ENCODE measurements at places on chromosomes 5 and 9.

- DNase-seq, result no peak
These were observed 104.4 kb upstream of the FCN2 start for GRCh38 chr9:134776080-134776796.

- DNase-seq, result peak; percentile 18
These were observed 47.5 kb upstream of the RNF20 start for GRCh38 chr9:101485924-101486692.

DNA sequence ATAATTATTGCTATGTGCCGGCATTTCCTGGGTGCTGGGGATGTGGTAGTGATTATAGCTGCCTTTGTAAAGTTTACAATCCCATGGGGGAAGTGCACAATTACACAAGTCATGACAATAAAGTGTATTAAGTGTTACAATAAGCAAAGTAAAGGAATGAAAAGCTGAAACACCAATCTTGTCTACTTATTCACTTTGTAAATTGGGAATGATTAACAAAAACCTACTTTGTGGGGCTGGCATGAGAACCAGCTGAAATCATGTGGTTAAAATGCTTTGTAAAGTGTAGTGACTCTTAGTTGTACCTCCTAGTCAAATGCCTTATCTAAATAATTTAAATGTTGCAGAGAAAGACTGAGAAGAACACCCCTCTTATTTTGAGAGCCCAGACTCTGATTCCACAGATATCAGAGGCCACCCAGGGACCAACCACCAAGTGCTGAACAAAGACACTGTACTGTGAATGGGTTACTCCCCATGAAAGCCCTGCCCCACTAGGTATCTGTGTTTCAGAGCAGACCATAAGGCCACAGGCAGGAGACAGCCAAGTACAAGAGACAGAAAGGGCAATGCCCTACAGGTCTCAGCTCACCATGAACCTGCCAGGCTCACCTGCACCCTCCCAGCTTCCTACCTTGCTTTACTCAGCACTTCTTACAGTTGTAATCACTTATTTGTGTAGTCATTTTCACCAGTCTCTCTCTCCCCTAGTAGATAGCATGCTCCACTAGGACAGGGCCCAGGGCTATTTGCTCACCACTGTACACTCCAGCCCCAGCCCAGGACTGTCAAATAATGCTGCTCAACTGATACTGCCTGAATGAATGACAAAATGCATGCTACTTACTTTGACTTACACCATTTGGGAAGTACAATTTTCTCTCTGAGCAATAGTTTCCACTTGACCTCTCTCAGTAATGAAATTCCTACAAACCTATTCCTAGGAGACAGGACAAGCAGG, 101.6 kb upstream of the APC start:
- DNase-seq, result no peak

GRCh38 chr5:16536246-16536645, 70.6 kb upstream of the ZNF622 start:
- DNase-seq, result no peak

DNA sequence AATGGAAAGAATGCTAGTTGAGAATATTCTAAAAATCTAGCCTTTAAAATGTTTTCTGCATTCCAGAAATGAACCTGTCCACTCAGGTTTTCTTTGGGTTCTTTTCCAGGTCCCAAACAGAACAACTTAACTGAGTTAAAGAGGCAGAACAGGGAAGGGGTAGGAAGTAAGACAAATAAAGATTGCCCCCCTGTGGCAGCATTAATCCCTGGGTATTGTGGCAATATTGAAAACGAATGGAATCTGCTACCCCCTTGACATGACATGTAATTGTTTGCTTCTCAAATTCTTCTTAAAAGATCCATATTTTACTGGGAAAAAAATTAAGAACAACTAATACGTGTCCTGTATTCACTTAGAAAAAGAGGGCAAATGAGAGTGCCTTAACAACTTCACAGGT, 9.3 kb upstream of the RBM22 start:
- DNase-seq, result no peak

GRCh38 chr5:52799358-52799982, 11.8 kb downstream of the ITGA1 start:
- peak; percentile 71 for DNase-seq

DNA sequence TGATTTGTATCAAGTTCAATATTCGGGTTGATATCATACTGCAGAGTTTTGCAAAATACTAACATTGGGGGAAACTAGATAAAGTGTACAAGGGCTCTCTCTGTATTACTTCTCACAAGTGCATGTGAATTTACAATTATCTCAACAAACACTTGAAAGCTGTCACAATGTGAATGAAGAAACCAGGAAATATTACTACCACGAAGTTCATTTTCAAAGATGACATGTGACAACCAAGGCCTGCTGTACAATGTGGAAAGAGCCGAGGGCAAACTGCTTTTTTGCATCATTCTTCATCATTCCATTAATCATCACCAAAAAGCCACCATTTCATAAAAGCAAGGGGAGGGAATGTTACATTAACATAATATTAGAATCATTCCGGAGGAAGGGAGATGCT, 310.0 kb downstream of the GLIS3 start:
- no peak for DNase-seq

- no peak for DNase-seq
These were observed 28.2 kb downstream of the RASGEF1C start for GRCh38 chr5:180180846-180181245.

- DNase-seq, result peak; percentile 20
These were observed 35.3 kb downstream of the NDFIP1 start for GRCh38 chr5:142143878-142144277.

GRCh38 chr5:147140558-147140957, 94.3 kb upstream of the STK32A start:
- no peak for DNase-seq

DNA sequence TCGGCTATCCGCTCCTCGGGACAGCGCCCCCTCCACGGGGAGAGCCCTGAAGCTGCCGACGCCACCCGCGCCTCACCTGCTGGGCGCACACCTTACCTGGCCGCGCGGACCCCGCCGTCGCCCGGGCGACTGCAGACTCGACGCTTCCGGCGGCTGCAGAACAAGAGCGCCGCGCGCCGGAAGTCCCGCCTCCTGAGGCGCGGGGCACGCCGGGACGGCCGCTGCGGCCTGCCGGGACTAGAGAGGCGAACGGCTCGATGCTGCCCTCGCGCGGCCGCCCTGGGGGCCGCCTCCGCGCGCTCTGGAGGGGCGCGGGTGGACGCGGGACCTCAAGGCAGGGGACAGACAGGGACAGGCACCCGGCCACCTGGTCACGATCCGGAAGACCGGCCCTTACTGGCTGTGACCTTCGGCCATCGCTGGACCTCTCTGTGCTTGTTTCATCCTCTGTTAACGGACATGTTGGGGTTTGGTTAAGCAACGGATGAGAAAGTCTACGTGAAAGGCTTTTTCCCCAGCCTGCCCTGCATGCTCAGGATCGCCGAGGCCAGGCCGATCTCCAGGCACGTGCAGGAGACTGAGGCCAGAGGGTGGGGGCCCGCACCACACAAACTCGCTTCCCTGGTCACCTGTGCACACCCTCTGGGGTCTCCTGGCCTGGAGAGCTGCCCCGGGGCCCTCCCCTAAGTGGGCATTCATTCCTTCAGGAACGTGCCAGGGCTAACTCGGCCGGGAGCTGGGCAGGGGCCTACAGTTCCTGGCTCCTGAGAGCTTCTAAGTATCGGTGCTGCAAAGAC, at the start of gene SNAPC4:
SNAPC4 (minus strand) TSS at position 133 of the 797 bp plus-strand sequence. CDS start 1,742 bp downstream, outside the sequence.
- peak; percentile 91 for DNase-seq

DNA sequence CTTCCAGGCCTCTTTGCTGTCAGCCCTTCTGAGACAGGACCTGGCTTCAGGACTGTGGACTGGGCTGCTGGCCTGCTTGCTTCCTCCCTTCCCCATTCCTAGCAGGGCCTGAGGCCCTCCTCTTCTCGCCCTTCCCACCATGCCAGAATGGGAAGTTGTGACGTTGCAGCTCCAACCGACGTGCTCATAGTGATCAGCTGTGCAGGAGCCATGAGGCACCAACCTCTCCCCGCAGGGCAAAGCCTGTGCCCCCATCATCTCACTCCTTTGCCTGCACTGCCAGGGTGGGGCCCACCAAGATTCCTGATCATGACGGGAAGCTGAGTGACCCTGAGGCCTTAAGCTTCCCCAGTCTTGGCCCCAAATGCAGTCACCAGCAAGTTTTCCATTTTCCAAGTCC, 45.1 kb upstream of the GARNL3 start:
- no peak for DNase-seq

DNA sequence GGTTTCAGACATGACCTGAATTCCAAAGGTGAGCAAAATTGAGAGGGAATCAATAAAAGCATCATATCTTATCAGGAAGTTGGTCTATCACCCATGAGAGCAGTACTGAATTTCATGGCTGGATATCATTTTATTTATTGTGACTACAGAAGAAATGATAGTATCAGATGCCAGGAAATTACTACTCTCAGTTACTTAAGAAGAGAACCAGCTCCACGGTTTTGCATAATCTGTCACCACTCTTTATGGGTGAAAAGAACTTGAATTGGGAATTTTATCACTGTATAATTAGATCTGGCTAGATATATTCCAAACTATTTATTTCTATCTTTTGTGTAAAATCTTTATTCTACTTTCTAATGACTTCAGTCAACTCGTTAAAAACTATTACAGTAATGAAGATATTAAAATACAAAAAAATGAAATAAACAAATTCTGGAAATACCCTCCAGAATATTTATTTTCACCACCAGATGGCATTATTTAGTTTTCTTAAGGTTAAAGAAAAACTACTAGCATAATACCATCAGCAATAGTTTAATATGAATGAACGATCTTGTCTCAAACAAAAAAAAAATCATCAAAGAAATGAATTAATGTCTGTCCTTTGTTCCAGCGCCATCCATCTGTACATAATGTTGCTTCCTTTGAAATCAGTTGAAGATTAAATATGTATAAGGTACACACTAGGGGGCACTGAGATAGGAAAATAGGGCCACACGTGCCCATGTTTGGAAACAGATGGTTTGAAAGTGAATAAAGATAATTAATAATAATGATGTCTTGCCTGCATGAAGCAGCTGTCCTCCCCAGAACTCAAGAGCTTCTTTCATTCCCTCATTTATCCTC, 84.7 kb upstream of the SLCO6A1 start:
- no peak for DNase-seq

GRCh38 chr5:8720506-8720905, 825.4 kb downstream of the SEMA5A start:
- no peak for DNase-seq

- DNase-seq, result no peak
These were observed 51.0 kb upstream of the IL17B start for GRCh38 chr5:149429839-149430721.

Measured in hindlimb muscle (tissue), 1 donor.